ENCODE measurements at places on chromosomes 5 and 9. TPM values are rescaled to one million over a fixed set of nuclear protein-coding genes. Genes with fewer than 3 reads are reported as not detected.

The DDX4 gene
- total RNA-seq = 0.09 TPM

The ACOT12 gene
- total RNA-seq = 2.4 TPM

The AIF1L gene
- 24.2 TPM for total RNA-seq

The DNAJC18 gene
- 33.7 TPM for total RNA-seq

The STPG3 gene
- total RNA-seq = not detected

The CNTLN gene
- total RNA-seq = 28.9 TPM

The IFNE gene
- not detected for total RNA-seq

The PCDHA7 gene
- total RNA-seq = 17.1 TPM

The ACSL6 gene
- total RNA-seq = 55.9 TPM

The BTNL3 gene
- total RNA-seq = 0.09 TPM
